Glomerular endothelial cell (primary cell): ENCODE measurements at places on chromosomes 11 and 22. TPM values are rescaled to one million over a fixed set of nuclear protein-coding genes. Genes with fewer than 3 reads are reported as not detected.

Gene RAB3IL1
- 3.7 and 6.2 TPM in 2 replicates for total RNA-seq

Gene TPBGL
- total RNA-seq = 1.3 and 1.6 TPM in 2 replicates

Gene OR52A1
- total RNA-seq = not detected in 2 replicates

Gene SF3B2
- 129 and 162 TPM in 2 replicates for total RNA-seq

Gene KRTAP5-9
- not detected in 2 replicates for total RNA-seq

Gene GLB1L3
- not detected in 2 replicates for total RNA-seq

Gene MS4A12
- not detected in 2 replicates for total RNA-seq

Gene CNGA4
- 0.12 TPM in 1 of 2 replicates, not detected in the other for total RNA-seq

Gene OR8A1
- total RNA-seq = not detected in 2 replicates

Gene CYB5R3
- 170 and 274 TPM in 2 replicates for total RNA-seq

Gene C22orf42
- total RNA-seq = not detected in 2 replicates

Gene RASGRP2
- 0.34 and 1.3 TPM in 2 replicates for total RNA-seq

Gene TTC36
- 2.5 and 2.6 TPM in 2 replicates for total RNA-seq

Gene AQP11
- total RNA-seq = 0.18 TPM in 1 of 2 replicates, not detected in the other

Gene PTPRCAP
- total RNA-seq = 2.2 TPM in 1 of 2 replicates, not detected in the other
